ENCODE measurements at places on chromosomes 4 and X.

- no peak for DNase-seq
Measured at GRCh38 chr4:139576219-139576618, 20.2 kb upstream of the SETD7 start.

GRCh38 chrX:5449323-5449722 is 779.3 kb downstream of the NLGN4X start:
- no peak for DNase-seq

DNA sequence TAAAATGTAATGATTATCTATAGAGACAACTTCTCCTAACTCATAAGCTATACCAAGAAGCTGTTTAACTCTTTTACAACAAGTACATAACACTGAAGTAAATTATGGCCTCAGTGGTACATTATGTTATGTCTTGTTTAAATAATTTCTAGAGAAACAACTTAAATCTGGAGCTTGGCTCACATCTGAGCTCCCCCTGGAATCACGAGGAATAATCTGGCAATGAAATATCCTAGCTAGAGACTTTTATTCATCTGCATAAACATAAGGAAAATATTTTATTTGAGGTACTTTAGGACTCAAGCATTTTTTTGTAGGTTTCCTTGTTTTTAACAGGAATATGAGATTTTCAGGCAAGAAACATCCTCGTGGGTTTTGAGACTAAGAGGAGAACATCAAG is 354.7 kb upstream of the SLC7A11 start:
- DNase-seq, result no peak

GRCh38 chr4:80374180-80374579 is 38.6 kb downstream of the CFAP299 start:
- no peak for DNase-seq

DNA sequence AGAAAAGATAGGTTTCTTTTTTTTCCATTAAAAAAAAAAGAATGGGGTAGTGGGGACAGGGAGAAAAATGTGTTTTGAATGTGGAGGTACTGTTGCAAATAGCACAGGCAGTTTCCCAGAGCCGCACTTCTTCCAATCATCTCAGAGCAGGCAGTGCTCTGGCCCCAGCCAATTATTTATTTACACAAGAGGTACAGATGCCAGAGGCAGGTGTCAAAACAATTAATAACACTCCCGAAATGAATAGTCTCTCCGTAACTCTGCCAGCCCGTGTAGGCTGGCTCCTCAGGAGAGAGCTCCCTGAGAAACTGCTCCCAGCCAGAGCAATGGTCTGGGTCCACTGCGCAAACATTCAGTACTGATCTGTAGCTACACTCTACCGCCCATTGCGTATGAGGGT is 130.8 kb upstream of the IL1RAPL2 start:
- peak; percentile 19 for DNase-seq

GRCh38 chrX:111652719-111653118 is 28.3 kb upstream of the ALG13 start:
- peak; percentile 11 for DNase-seq

GRCh38 chr4:120277391-120277790 is 210.7 kb upstream of the MAD2L1 start:
- no peak for DNase-seq

- no peak for DNase-seq
Measured at GRCh38 chr4:6659897-6660296, 19.4 kb downstream of the MRFAP1 start.

- DNase-seq, result no peak
Measured at GRCh38 chr4:184958923-184959210, 59.4 kb upstream of the HELT start.

GRCh38 chr4:74661427-74662201 is 132.7 kb downstream of the BTC start:
- DNase-seq, result no peak

GRCh38 chr4:63922146-63922545 is 487.1 kb downstream of the TECRL start:
- DNase-seq, result no peak

- no peak for DNase-seq
Measured at GRCh38 chrX:116009861-116010710, 160.5 kb upstream of the AGTR2 start.

GRCh38 chr4:123545667-123546572 is 149.3 kb downstream of the SPRY1 start:
- DNase-seq, result no peak

DNA sequence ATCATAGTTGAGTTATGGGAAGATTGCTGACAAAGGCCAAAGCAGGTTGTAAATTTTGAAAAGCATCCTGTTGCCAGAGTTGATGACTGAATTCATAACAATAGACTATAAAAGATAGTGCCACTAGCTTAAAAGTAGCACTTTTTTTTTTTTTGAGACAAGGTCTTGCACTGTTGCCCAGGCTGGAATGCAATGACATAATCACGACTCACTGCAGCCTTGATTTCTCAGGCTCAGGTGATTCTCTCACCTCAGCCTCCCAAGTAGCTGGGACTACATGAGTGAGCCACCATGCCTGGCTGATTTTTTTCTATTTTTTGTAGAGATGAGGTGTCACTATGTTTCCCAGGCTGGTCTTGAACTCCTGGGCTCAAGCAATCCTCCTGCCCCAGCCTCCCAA is 122.7 kb downstream of the SPOCK3 start:
- no peak for DNase-seq

DNA sequence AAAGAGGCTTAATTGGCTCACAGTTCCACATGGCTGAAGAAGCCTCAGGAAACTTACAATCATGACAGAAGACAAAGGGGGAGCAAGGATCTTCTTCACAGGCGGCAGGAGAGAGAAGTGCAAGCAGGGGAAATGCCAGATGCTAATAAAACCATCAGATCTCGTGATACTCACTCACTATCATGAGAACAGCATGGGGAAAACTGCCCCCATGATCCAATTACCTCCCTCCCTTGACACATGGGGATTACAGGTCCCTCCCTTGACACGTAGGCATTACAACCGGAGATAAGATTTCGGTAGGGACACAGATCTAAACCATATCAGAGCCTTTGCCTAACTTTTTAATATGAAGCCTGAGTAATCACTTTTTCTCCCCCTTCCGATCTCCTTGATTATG is 43.7 kb upstream of the MAPK10 start:
- DNase-seq, result no peak

GRCh38 chr4:120843849-120844527 is 78.5 kb downstream of the PRDM5 start:
- DNase-seq, result no peak

DNA sequence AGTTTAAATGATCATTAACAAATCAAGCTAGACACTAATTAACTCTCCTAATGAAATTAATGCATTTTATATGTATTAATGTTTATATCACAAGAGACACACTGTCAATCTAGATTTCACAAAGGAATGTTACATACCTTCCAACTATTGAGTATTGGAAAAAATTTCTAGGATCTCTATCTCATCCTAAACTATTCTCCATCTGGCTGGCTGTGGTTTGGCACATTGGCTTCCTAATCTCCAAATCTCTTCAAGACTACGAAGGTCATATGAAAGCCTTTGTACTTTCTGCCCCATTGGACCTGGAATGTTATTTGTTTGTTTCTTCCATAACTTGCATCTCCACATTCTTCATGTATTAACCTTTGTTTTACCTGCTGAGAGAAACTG is 1160.0 kb downstream of the ADGRL3 start:
- no peak for DNase-seq

GRCh38 chr4:77132652-77133312 is 24.2 kb upstream of the CCNG2 start:
- no peak for DNase-seq

GRCh38 chr4:148857239-148857972 is 415.2 kb upstream of the NR3C2 start:
- DNase-seq, result no peak

DNA sequence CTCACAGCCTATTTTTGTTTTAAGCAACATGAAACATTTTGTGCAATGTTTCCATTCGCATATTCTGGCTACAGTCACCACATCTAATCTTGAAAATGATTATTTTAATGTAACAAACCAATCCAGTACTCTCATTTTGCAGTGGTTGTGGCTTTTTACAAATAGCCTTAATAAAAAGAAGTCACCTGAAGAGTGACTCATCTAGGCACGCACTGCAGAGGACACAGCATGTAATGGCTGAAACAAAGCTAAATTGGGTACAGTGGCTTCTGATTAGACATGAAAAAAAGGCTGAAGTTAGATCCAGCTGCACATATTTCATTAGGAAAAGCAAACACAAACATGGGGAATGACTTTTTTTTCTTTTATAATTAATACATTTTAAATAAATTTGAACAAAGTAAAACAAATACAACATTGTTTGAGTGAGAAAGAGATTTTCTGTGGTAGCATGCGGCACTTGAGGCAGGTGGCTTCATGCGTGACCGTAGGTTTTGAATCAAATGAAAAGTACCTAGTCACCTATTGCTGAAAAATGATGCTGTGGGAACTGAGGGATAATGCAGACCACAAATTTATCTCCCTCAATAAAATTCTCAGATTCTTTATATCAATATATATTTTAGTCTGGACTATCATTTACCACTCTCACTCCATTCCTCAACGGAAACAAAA is 240.8 kb upstream of the DDX53 start:
- DNase-seq, result no peak

GRCh38 chr4:110275871-110276270 is 77.5 kb upstream of the ELOVL6 start:
- DNase-seq, result no peak

DNA sequence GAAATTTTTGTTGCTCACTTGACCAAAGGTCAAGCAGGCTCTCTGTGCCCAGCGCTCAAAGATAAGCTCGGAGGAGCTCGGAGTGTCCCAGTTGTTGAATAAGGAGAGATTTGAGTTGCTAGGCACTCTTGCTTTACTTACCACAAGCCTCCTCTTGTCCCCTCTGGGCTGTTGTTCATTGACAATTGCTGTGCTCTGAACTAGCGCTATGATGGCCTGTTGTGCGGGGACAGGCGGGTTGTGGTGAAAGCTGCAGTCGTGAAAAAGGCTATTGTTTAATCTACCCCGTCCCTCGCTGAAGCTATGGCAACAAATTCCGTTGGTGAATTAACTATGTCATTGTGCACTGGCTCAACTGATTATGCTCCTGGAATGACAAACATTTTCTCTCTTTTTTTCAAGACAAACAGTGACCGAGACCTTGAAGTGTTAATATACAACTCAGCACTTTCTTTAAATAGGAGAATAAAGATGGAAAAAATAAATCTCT is 21.0 kb upstream of the POLA1 start:
- no peak for DNase-seq

GRCh38 chr4:88729146-88729760 is 31.6 kb upstream of the NAP1L5 start:
- no peak for DNase-seq

GRCh38 chr4:182533964-182534363 is 290.8 kb downstream of the TENM3 start:
- DNase-seq, result no peak

DNA sequence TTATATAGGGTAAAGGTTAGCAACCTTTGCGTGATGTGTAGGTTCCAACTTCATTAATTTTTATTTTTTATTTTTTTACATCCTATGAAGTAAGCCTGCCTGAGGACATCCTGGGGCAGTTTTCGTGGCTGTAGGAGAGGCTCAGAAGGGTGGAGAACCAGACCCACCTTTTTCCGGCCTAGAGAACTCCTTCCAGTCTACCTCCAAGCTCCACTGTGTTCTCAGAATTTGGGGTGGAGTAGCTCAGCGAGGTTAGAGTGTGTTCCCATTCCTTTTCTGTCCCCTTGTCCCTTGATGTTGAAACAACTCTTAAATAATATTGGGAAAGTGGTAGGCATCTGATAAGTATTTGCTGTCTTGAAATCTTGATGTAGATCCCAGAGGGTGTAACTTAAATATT is 32.4 kb downstream of the MTHFD2L start:
- DNase-seq, result no peak

GRCh38 chr4:174117445-174117844 is 166.0 kb downstream of the FBXO8 start:
- DNase-seq, result no peak

GRCh38 chr4:175560604-175561003 is 251.5 kb downstream of the GPM6A start:
- peak; percentile 50 for DNase-seq

DNA sequence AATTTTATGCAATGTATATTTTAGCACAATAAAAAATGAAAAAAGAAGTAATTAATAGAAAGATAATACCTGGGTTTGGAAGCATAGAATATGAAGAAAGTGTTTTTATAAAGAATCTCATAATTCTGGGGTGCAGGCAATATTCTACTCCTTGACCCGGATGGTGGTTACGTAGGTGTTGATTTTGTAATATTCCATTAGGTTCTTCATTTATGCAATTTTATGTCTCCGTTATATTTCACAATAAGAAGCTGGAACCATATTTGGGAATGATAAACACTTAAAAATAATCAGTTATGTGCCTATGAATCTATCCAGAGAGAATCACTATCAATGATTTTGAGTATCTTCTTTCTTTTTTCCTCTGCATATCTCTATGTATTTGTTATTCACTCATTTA is 38.5 kb downstream of the CHRNA9 start:
- no peak for DNase-seq

DNA sequence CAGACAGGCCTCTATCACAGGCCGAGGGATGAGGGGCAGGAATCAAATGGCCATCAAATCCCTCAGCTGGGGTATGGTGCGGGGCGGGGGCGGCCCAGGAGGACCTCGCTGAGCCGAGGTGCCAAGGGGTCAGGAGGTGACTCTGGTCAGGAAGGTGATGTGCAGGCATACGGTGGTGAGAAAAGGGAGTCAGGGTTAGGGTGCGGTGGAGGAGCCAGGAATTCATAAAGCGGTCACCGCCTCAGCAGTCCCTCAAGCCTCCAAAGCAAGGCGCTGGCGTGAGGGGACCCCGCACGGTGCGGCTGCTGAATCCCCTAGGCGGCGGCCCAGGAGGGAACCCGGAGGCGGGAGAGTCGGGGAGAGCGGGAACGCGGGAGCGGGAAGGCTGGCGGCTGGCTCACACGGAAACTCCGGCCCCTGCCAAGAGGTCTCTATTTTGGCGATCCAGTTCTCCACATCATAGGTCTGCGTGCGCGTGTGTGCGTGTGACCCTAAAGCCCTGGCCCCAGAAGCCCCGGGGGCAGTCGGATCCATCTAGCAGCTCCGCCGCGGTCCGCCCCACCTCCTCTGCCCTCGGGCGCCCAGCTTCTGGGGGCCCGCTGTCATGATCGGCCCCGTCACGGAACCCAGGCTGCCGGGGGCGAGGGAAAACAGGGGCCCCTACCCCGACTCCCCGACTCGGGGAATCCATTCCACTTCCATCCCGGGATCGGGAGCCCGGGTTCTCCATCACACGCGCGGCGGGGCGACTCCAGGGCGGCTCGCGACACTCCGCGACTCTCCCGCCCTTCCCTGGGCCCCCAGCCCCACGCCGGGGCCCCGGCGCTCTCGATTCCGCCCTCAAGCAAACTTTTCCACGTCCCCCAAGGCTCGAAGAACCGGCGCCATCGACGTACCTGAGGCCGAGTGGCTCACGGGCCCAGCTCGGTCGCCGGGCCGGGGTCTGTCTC is 593 bp downstream of the ELF4 start:
- no peak for DNase-seq

- peak; percentile 3 for DNase-seq
Measured at GRCh38 chrX:153554519-153555167, 37.2 kb downstream of the ATP2B3 start.

GRCh38 chr4:18568600-18568999 is 547.0 kb upstream of the LCORL start:
- DNase-seq, result no peak

- no peak for DNase-seq
Measured at GRCh38 chr4:62130230-62130629, 930.1 kb downstream of the ADGRL3 start.

GRCh38 chrX:24283127-24283794 is 30.6 kb downstream of the SUPT20HL2 start:
- no peak for DNase-seq

- no peak for DNase-seq
Measured at GRCh38 chr4:121100093-121100775, 27.9 kb upstream of the NDNF start.

Data from NCI-H774 (cell line).